ENCODE measurements at places on chromosomes 6 and 20.

DNA sequence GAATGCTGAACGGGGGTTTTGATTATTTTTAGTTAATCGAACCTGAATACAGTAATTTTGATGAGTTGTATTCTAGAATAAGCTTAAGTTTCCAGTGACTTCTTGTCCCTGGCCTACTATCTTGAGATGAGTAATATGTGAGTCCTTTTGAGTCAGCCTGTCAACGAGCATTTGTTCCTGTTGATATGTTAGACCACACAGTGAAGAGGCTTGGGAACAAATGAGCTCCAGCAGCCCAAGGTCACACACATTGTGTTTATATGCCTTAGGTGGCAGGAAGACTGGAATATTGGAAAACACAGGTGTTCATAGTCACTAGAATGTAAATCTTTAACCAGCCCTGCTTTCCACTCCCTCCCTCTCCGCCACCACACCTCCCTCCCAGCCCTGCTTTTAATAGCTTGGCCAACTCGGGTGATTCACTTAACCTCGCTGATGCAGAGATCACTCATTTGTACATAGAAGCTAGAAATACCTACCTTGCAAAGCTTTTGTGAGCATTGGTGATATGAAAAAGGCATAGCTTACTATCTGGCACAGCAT is 9.1 kb downstream of the SMPDL3A start:
- DNase-seq, result no peak

GRCh38 chr6:37566111-37566949 is 66.6 kb upstream of the CCDC167 start:
- peak; percentile 75 for DNase-seq

- DNase-seq, result no peak
Observed at GRCh38 chr6:89997456-89998445, 103.5 kb downstream of the GJA10 start.

DNA sequence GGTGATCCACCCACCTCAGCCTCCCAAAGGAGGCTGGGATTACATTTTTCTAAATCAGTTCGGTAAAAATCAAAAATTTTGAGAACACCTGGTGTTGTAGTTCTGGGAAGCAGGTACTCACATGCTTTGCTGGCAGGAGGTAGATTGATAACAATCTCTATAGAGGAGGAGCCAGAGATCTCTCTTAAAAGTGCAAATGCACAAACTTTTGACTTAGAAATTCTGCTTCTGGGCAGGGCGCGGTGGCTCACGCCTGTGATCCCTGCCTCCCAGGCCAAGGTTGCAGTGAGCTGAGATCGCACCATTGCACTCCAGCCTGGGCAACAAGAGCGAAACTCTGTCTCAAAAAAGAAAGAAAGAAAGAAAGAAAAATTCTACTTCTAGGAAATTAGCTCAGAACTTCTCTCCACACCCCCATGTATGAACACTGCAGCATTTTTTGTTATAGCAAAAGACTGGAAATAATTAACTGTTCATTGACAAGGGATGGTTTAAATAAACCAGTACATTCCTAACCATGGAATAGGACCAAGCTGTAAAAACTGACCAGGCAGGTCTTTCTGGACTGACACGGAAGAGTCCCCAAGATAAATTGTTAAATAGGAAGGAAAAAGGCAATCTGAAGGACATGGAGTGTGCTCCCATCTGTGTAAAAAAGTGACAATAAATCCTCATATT is 14.4 kb upstream of the TRIB3 start:
- DNase-seq, result no peak

DNA sequence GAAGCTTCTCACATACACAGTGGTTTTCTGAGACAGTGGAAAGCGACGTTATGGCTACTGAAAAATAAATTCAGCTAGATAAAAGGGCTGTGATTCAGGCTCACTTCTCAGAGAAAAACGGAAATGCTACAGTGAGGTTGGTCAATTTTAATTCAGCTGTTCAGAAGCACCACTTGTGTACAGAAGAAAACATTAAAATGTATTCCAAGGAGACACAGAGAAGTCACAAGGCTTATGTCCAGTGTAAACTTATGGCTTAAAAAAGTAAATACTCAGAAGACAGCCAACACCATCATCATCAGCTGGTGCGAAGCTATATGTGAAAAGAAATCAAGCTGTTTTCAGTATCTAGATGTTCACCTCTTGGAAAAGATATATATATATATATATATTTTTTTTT is 68.6 kb downstream of the ABHD12 start:
- no peak for DNase-seq

- peak; percentile 23 for DNase-seq
Observed at GRCh38 chr6:45625191-45625664, 247.5 kb upstream of the SUPT3H start.

- DNase-seq, result no peak
Observed at GRCh38 chr6:170445971-170446370, 107.1 kb downstream of the PSMB1 start.

DNA sequence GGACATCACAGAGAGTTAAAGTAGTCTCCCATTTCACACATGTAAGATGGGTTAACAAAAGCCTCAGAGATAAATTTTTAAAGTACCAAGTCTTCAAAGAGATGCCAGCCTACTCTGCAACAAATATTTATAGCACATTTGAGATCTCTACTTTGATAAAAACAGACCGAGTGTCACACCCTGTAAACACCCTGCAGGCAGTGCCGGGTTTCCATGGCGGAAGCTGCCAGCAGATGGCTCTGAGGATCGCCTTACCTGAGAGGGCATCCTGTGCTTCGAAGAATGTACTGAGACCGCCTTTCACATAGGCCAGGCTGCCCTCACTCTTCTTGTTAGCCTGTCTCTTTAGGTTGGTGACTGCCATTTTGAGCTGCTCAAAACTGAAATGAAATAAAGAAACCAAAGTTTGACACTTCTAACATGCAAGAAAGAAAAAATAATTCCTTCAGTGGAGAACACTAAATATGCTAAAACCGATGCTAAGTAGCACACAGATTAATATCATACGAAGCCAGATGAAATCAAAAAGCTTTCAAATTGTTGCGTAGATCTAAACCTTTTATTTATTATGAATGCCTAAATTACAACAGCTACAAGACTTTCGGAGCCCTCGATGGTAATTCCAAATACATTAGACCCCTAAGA is 39.3 kb downstream of the HUS1B start:
- DNase-seq, result no peak

DNA sequence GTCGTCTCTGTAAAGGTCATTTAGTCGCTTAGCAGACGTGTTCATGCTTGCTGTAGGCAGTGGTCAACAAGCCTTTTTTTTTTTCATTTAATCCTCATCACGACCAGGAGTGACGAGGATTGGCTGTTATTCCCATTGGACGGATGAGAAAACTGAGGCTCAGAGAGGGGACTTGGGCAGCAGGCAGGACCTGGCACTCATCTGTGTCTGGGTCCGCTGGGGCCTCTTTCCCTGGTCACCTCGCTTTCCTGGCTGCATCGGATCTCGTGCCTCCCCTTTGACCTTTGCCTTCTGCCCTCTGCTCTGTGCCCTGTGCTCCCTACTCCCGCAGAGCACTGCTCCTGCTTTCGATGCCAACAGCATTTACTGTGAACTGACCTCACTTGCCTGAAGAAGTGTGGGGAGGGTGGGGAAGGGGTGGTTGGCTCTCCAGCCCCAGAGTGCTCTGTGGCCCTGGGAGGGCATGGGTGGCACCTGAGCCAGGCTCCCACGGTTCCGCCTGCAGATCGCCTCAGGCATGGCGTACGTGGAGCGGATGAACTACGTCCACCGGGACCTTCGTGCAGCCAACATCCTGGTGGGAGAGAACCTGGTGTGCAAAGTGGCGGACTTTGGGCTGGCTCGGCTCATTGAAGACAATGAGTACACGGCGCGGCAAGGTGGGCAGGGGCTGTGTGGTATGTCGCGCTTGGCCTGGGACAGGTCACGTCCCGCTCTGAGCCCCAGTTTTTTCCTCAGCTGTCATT is 56.2 kb downstream of the SRC start:
- DNase-seq, result no peak

GRCh38 chr6:12060780-12061609 is 48.9 kb downstream of the HIVEP1 start:
- peak; percentile 46 for DNase-seq

DNA sequence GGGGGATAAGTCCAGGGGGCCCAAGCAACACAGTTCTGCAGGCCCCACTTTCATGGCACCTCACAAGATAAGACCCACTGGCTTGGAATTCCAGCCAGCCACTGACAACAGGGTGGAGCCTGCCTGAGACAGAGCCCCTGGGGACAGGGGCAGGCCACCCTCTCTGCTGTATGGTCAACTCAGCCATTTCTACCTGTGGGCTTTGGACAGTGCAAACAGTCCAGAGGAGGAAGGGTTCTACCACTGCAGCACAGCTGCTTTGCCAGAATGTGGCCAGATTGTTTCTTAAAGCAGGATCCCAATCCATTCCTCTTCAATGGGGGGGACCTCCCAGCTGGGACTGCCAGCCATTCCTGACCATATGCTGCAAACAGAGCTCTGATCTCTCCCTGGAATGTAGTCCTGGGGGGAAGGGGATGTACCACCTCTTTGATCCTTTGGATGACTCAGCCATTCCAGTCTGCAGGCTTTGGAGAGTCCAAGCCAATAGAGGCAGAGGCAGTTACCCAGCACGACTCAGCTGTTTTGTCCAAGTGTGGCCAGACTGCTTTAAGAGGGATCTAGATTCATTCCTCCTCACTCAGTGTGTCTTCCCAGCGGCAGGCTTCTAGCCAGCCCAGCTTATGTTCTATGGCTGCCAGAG is 842.2 kb downstream of the EPHA7 start:
- no peak for DNase-seq

GRCh38 chr6:23650676-23651075 is 475.3 kb upstream of the NRSN1 start:
- DNase-seq, result no peak

All from stimulated activated CD4-positive, alpha-beta T cell treated with anti-CD3 and anti-CD28 coated beads, Interleukin-4, amount 100 ng/mL, for 48 hours (primary cell).